ENCODE measurements at places on chromosomes 16 and 17.
A peak's percentile ranks its signal among the peaks of the same experiment; 100 is the strongest.

DNA sequence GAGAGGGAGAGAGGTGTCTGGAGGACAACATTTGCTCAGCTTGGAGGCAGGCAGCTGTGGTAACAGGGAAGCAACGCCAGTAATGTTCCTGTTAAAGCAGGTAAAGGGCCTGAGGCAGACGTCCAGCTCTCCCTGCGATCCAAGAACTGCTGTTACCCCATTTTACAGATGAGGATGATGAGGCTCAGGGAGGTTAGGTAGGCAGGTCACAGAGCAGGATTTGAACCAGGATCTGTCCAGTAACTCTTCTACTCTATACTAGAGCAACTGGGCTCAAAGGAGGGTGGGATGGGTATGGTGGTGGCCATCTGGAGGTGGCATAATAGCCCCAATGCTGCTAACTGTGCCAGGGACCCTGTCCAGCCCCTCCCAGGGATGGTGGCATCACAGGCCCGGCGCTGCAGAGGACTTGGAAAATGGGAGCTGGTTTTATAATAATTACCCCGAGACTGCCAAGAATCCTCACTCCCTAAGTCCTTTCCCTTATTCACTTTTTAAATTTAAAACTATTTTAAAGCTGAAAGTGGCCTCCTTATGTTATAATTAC, 12.0 kb downstream of the CA7 start:
- DNase-seq: no peak

DNA sequence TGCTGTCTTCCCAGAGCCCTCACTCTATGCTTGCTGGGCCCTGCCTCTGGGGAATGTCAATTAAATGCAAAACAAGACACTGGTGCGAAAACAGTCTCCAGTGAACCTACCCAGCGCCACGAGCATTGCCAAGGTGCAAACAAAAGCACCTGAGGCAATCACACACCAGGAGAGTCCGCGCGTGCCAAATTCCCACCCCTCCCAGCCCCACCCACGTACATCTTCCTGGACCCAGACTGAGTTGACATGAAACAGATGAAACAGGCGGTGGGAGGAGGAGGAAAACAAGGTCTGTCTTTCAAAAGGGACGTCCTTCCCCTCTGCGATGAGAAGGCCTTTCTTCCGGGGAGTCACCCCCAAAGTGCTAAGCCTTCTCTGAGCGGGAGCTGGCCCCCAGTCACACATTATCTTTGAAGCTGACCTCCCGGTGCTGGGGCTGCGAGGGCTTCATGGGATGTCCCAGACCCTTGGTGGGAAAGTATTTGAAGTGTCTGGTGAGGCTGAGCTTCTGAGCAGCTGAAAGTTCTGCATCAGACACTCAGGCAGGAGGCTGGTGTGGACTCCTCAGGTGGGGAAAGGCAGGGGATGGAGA, 200.4 kb downstream of the AXIN2 start:
- no peak for DNase-seq

DNA sequence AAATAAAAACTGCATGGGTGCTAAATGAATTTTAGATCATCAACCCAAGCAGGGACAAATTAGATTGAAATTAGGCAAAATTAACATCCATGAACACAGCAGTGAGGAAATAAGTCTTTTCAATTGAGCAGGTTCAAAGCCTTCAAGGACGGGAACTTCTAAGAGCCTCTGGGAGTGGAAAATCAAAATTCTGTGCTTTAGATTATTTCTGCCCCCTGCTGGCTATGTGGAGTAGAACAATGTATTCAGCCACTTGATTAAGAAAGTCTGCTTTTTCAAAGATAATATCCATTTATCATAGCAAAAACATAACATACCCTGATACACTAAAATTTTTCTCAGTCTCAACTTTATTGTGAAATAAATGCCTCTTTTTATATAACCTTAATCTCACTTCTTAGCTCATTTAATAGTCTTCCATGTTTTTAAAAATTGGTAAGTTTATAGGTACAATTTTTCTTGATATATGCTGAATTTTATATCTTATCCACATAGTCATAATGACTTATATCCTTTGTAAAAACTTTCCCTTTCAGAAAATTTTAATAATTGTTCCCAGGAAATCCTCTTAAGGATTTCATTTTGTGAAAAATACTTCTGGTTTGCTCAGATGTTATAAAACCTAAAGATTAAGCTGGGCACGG, 28.1 kb upstream of the NOL11 start:
- peak; percentile 48 for DNase-seq

- DNase-seq: no peak
These were observed 20.5 kb upstream of the MED9 start for GRCh38 chr17:17456251-17456650.

- DNase-seq: no peak
These were observed 293.1 kb downstream of the BCAS3 start for GRCh38 chr17:60970741-60971140.

DNA sequence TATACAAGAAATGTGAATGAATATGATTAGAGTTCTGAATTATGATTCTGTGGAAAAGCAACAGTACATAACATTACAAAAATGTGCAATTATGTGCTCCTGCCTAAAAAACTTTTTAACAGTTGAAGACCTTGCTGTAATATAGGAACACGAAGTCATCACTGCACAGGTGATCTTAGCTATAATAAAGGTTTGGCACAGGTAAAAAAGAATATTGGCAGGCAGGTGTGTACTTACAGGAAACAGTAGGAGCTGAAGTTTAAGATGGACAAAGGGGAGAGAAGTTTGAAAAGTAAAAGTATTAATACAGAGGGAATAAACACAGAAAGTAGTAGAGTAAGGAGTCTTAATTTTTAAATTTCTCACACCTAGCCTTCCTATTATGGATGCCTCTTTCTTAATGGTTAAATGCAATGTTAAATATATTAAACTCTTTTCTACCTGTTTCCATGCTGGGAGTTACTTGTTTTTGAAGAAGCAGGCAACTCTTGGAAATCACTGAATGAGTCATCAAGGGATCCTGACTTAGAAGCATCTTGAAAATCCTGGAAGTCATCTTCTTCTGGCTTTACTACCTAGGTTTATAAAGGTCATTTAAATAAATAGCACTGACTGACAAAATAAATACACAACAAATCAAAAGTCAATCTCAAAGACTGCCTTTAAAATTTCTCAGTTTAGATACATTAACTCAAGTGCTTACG, 40.7 kb downstream of the SYNRG start:
- DNase-seq: no peak

GRCh38 chr17:42163113-42163512, 8.3 kb upstream of the RAB5C start:
- no peak for DNase-seq

GRCh38 chr17:81064678-81065475, 29.9 kb downstream of the BAIAP2 start:
- DNase-seq: no peak

DNA sequence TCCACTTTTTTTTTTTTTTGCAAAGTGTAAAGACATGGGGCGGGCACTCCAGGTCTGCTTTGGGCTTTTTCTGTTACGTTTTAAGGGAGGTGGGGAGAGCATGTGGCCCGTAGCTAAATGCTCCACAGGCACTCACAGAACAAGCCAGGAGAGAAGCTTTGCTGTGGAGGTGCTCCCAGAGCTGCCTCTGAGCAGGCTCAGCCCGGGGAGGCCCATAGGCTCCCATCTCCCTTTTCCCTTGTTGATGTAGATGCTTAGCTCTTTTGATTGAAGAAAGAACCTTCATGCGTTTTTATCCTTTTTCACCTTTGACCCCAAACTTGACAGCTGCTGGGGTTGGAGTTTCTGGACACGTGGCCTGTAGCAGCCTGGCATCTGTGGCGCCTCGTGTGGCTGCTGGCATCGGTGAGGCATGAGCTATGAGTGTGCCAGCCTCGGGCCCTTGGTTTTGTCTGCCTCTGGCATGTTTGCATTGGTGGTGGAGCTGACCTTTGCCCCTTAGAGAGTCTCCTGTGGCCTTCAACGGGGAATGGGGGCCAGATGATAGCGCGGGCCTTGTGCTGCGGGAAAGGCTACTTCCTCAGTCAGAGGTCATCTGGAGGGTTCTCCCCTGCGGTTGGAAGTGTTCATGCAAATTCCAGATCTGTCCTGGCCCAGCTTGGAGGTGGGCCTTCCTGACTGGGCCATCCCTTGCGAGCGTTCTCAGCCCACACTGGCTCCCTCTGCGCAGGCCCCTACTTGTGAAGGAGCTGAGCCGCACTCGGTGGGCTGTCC, 20.0 kb upstream of the IL17C start:
- no peak for DNase-seq

- no peak for DNase-seq
These were observed 44.9 kb upstream of the DOC2B start for GRCh38 chr17:226108-227077.
